Hippocampal formation (tissue), 2 donors: ENCODE measurements at places on chromosomes 13 and 19.

DNA sequence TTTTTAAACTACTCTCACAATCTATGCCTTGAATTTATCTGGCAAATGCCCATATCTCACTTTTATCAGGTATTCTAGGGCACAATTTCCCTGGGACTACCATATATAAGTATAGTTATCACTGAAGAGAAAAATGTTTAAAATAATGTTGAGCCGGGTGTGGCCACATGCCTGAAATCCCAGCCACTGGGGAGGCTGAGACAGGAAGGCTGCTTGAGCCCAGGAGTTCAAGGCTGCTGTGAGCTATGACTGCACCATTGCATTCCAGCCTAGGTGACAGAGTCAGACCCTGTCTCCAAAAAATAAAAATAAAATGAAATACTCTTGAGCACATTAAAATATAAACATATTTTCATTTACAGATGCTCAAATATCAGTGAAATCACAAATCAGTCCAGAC, 4.1 kb downstream of the KATNAL1 start:
- no peak for DNase-seq

GRCh38 chr19:33332248-33332647, 29.9 kb upstream of the CEBPA start:
- DNase-seq, result peak; percentile 23

GRCh38 chr13:77353995-77354394, 27.1 kb upstream of the MYCBP2 start:
- no peak for DNase-seq

DNA sequence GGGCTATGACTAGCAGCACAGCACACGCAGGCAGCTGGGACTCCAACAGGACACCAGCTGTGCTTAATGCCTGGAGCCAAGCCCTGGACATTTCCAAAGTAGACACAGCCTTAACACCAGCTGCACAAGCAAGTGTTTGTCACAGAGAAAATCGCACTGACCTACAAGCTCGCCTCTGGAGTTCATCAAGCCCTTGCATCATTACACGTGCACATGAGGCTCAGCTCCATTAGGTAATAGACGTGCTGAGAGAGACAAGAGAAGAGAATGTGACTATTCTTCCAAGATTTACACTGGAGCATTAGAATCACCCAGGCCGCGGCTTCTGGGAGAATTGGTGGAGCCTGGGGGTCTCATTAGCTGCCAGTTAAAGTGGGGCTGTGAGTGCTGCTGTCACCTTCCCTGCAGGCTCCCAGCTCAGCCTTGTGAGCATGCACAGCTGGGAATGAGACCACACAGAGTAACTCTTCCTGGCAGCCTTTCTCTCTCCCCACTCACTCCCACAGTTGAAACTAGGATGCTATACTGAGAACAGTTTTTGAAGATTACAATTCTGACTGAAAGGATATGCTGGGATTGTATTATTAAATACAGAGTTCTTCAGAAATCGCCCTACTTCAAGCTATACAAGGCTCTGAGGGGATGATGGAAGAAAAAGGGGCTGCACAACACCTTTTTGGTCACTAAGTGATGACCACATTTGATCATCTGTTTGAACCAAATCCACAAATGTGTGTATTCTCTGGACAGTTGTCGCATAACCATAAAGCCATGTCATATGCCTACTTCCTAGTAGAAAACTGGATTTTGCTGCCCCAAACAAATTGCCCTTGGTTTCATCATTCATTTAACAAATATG, 10.5 kb downstream of the STOML3 start:
- no peak for DNase-seq

DNA sequence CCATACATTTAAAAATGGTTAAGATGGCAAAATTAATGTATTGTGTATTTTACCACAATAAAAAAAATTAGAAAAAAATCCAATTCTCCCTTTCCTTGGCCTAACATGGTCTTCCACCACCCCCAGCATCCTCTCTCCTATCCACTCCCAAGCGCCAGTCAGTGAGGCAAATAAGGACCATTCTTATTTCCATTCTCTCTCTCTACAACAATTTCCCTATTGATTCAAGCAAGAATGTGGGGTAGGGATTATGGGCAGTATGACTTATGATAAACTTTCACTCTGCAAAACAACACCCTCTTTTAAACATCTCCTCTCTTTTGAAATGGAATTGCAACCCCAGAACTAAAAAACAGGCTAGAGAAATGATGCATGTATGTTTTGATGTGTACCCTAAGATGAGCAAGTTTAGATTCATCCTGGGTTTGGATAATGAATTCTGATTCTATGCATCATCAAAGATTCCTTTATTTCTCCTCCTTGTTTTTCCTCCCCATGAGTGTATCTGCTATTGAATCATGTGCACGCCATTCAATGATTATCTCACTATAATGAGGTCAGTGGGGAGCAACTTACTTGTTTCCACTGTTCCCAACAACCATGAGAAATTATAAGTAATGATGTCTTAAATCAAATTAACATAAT, 3.5 kb downstream of the STARD13 start:
- DNase-seq, result no peak

DNA sequence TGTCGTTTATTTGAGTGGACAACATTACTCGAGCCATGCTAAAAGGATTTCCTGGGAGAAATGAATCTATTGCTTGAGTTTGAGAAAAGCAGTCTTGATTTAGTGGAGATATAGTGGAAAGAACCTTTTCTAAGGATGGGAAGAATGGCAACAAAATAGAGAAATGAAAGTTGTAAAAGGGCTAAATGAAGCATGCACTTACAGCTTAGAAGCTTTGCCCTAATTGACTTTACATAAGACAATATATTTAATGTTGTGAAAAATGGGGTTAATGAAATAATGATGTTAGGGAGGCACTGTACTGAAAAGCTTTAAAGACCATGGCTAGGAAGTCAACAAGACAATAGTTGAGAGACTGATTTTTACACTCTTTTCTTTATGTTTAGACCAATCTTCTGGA, 35.4 kb downstream of the SLC10A2 start:
- DNase-seq, result no peak

GRCh38 chr13:62524498-62524897, 1108.8 kb upstream of the PCDH20 start:
- no peak for DNase-seq

DNA sequence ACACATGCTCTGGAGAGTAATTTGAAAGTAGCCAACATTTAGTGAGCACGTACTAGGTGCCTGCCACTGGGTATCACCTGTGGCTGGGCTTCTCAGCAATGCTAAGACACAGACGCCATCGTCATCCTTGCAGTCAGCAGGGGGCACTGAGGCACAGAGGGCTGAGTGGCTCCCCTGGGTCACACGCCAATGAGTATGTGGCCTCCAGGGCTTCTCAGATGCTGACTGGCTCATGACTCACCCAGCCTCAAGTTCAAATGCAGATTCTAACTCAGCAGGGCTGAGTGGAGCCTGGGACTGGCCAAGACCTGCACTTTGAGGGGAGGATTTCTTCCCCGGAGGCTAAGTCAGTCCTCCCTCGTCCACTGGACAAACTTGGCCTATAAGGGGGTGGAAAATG, 115.1 kb upstream of the CACNA1A start:
- DNase-seq, result no peak

GRCh38 chr19:37078717-37079032, 442 bp downstream of the ZNF420 start:
- no peak for DNase-seq

DNA sequence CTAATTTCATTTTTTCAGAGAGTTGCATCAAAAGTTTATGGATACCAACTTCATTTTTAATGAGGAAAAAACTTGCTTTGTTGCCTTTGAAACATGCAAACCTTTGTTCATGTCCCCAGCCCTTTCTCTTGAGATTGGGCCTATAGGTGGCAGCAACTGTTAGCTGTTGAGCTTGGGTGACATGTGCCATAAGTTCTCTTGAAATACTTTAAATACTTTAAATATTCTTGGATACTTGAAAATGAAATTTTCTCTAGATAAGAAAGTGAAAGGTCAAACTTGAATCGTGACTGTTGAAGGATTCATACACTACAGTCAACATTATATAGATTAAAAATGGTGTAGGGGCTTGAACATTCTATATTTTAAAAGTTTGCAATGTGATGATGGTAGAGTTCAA, 294.9 kb downstream of the NDFIP2 start:
- peak; percentile 4 for DNase-seq
